Stimulated activated CD4-positive, alpha-beta T cell treated with anti-CD3 and anti-CD28 coated beads, Interleukin-12 subunit alpha, Interleukin-12 subunit beta, amount 100 ng/mL, for 4 hours (primary cell): ENCODE measurements at places on chromosomes 1 and 21.
A peak's percentile ranks its signal among the peaks of the same experiment; 100 is the strongest.

DNA sequence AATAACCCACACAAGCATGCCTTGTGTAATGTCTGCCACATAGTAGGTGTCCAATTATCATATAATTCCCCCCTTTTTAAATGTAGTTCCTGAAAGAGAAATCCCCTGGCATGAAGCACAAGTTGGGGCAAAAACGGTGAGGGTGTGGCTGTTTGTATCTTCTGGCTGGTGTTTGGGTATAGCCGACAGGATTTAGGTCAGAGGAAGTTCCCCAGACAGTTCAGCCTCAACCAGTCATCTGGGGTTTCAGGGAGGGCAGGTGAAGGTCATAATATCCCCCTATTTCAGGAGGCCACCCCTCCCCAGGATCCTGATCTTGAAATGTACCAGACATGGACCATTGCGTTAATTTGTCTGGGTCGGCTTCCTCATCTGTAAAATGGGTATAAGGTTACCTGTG is 29.1 kb upstream of the JUN start:
- no peak for DNase-seq

DNA sequence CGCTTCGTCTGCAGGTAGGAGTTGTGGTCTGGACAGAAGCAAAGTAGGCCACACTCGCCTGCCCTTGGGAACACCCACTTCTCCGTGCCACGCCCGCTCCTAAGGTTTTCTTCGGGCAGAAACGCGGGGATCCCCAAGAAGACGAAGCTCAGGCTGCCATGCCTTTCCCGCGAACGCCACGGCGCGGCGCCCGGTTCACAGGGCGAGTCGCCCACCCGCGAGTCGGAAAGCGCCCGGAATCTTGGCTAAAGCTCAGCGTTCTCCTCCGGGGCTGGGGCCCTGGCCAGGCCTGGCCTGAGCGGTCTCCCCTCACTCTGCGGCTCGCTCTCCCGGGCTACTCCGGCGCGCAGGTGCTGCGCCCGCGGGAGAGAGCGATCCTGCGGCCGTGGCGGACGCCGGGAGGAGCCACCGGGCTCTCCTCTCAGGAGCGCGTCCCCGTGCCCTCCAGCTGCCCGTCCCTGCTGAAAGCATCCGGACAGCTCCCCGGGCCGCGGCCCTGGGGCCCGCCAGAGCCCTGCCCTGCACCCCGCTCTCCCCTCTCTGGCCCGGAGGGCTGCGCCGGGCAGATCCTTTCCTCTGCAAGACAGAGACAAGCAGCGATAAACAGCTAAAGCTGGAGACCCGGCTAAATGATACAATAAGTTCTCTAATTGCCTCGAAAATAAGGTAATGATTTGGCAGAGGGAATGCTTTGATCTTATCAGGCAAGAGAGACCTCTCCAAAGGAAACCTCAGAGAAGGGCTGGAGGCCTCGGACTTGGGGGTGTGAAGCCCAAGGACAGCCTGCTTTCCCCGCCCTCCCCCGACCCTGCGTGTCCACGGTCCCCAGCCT is 6.7 kb upstream of the WNT2B start:
- DNase-seq, result peak; percentile 59

DNA sequence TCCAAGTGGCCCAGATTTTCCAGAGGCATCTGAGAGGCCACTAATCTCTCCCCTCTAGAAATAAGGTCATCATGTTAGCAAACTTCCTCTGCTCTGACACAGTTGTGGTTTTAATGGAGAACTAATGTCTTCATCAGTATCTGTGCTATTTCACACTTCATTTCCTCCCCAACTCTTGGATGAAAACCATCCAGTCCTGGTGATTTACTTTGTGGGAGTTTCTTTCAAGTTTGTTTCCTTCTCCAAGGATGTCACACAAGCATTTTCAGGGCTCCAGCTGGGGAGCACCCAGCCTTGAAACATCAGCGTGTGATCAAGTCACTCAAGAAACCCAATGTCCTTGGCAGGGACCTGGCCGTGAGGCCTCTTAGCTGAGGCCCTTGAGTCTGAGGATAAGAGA is 38.8 kb downstream of the TBX15 start:
- DNase-seq, result no peak

- DNase-seq, result peak; percentile 4
Measured at GRCh38 chr21:37071561-37072273, 1.2 kb downstream of the PIGP start.

DNA sequence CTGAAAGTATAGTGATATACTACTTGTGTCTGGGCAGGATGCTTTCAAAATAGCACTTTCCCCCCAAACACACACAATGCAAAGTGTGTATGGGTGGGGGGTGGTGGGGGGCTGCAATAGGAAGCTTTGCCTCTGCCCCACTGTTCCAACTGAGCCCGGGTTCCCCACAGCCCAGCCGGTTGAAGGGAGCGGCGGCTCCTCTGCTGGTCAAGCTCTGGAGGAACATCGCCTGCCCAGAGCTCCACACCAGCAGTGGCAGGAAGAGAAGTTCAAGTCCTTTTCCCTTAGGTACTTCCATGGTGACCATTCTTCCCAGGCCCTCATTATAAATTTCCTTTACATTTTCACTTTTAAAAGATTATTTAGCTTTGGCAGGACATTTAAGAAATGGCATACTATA is 74.9 kb downstream of the CAPZB start:
- no peak for DNase-seq

- no peak for DNase-seq
Measured at GRCh38 chr1:248406721-248407692, 4.2 kb downstream of the OR2T1 start.

GRCh38 chr1:210257698-210258529 is 25.3 kb downstream of the SERTAD4 start:
- no peak for DNase-seq

DNA sequence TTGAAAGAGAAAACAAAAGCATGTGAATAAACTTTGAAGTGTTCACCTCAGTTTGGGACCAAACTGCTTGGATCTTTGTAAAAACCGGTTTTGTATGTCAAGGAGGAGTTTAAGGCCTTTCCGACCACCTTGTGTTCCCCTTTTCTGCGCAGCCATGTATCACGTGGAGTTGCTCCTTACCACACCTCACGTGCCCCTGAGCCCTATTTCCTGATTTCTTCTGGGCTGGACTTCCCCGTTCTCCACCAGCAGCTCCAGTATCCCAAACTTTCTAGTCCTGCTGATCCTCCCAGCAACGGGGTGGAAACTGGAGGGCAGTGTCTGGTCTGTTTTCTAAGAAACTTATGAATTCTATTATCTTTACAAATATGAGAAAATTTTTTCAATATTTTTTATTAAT is 1.6 kb upstream of the SH3D21 start:
- no peak for DNase-seq

DNA sequence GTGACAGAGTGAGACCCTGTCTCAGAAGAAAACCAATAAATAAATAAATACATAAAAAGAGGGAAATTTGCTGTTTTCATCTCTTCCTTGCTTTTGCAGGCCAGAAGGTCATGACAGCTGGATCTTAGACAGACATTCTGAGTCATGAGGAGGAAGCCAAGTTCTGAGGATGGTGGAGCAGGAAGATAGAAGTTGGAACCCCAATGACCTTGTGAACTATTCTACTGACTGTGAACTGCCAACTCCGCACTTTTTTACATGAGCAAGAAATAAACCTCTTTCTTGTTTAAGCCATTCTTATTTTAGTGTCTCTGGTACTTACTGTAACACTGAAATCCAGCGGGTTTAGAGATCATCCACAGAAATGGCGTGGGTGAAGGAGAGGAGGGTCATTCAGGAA is 8.5 kb downstream of the CD84 start:
- DNase-seq, result no peak

- DNase-seq, result no peak
Measured at GRCh38 chr1:16204634-16205333, 7.7 kb downstream of the ARHGEF19 start.

DNA sequence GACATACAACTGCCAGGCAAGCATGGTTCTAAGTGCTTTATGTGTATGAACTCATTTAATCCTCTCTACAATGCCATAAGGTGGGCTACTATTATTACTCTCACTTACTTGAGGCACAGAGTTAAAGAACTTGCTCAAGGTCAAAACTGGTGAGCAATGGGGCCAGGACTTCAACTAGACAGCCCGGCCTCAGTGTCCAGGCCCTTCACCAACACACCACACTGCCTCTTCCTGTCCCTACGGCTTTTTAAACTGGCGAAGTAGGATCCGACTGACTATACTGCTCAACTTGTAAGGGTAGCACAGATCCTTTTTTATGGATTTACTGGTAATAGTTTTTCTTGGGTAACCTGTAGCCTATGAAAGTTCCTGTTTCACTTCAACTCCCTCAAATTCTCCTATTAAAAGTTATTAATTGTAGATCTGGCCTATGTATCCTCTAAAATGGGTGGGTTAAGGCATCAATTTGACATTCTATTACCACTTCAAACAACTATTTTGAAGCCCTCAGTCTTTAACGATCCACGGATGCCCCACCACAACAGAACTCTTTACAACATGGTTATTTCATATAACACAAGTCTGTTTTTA is 4.3 kb downstream of the ERRFI1 start:
- no peak for DNase-seq

DNA sequence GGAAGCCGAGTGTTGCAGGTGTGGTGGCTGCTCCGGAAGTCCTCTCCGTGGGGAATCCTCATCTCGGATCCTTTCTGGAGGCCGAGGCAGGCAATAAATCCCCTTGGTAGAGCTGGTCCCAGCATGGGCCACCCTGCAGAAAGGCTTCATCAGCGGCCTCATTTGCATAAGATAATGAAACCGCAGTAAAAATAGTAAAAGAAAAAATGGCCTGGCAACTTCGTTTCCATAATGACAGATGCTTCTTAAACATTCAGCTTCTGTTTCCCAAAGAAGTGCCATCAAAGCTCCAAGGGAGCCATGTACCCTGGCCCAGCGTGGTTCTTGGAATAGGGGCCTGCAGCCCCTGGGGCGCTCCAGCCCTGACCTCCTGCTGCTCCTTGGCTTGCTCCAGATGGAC is 244.1 kb downstream of the GRIK3 start:
- no peak for DNase-seq

DNA sequence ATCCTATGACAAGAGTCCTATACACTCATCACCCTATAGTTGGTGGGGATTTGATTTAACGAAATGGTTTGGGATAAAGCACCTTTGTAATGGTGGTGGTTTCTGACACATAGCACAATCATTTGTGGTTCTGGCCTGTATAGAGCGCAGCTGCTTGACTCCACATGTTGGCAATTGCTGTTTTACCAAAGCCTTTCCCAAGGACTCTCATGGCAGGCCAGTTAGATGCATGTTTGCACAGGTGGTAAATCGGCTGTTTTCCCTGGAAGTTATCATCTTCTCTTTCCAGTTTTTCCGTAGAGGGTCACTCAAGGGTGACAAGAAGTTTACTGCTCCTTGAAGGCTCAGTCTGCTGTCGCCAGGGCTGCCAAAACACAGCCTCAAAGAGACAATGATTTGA is 17.1 kb upstream of the XPR1 start:
- no peak for DNase-seq

DNA sequence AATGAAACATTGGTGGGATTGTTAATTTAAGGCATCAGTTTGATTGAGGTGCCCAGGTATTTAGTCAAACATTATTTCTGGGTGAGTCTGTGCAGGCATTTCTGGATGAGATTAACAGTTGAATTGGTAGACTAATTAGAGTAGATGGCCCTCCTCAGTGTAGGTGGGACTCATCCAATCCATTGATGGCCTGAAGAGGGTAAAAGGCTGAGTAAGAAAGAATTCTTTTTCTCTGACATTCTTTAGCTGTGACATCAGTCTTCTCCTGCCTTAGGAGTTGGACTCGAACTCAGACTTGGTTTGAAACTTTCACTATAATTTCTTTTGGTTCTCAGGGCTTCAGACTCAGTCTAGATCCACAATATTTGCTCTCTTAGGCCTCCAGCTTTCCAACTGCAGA is 59.6 kb upstream of the ADAMTS5 start:
- DNase-seq, result no peak

GRCh38 chr1:146051452-146051851 is 29.9 kb upstream of the HJV start:
- no peak for DNase-seq

- DNase-seq, result no peak
Measured at GRCh38 chr1:3879787-3880428, 20.2 kb downstream of the C1orf174 start.

- peak; percentile 26 for DNase-seq
Measured at GRCh38 chr1:50969611-50970508, at the start of gene CDKN2C. Gene CDKN2C, plus strand, starts transcription at chr1:50970245. Its CDS starts 124 bp downstream, at chr1:50970369.

DNA sequence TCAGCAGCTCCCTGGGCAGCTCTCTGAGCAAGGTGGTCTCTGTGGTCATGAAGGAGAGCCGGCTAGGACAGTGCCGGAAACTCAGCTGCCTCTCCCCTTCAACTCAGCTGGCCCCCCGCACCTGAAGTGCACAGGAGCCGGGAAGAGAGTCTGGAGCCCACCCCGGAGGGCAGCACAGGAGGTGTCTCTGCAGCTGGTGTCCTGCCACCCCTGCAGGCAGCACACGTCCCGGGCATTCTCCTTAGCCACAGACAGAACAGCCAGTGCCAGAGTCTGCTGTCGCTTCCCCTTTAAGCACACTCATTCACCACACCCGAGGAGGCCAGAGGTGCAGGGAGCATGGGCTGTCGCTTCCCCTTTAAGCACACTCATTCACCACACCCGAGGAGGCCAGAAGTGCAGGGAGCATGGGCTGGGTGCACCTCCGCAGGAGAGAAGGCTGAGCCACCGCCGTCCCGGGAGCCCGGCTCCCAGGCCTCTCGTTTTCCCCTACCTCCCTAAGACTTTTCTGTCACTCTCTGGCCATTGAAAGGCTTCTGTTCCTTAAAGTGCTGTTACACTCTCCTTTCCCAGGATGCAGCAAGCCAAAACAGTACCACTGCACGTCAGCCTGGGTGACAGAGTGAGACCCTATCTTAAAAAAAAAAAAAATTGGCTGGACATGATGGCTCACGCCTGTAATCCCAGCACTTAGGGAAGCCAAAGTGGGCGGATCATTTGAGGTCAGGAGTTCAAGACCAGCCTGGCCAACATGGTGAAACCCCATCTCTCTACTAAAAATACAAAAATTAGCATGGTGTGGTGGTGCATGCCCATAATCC is 16.9 kb upstream of the SAMD11 start:
- no peak for DNase-seq

DNA sequence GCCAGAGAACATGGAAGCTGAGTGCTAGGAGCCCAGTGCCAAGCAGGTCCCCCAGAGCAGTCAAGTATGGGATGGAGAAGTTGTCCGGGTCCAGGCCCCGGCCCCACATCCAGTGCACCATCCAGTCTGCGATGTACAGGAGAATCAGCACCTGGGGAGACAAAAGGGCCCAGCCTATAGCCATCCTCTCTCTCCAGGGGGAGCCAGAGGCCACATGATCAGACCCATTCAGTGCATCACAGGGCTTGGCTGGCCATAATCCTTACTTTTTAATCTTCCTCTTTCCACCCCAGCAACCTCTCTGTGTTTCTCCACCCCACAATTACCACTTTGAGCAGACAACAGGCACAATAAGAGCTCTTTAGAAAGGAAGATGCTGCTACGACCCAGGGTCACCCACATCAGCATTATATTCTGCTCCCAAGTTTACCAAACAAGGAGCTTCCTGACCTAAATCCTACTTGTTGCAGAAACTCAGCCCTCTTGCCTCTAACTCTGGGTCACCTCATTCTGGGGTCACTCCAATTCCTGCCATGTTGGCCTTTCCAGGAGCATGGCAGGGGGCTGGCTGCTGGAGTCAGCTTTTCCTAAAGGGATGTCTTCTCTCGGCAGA is 16.4 kb upstream of the RAB29 start:
- peak; percentile 52 for DNase-seq

- DNase-seq, result no peak
Measured at GRCh38 chr1:186014370-186015037, 280.3 kb downstream of the HMCN1 start.
